ENCODE measurements at places on chromosomes 16 and 17.

DNA sequence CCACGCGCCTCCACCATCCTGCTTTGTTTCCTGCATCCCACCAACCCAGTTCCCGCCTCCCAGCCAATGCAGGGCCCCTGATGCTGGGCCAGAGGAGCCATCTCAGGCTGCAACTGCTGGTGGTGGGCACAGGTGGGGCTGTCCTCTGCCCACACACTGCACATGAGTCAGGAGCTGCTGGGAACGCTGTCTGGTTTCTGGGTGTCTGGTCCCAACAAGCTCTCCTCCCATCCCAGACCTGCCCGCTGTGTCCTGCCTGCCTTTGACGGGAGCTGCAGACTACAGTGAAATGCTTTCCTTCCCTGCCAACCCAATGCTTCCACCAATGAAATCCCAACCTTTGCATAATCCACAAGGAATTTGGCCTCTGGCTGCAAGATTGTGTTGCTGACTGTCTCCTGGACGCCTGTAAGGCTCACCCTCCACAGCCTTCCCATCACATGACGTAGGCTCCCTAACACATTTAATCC, 98.9 kb downstream of the N4BP1 start:
- DNase-seq: no peak

GRCh38 chr16:58020628-58021521, 4.7 kb upstream of the MMP15 start:
- DNase-seq: peak; percentile 22

- DNase-seq: no peak
Observed at GRCh38 chr16:22660441-22661160, 149.9 kb downstream of the NPIPB5 start.

DNA sequence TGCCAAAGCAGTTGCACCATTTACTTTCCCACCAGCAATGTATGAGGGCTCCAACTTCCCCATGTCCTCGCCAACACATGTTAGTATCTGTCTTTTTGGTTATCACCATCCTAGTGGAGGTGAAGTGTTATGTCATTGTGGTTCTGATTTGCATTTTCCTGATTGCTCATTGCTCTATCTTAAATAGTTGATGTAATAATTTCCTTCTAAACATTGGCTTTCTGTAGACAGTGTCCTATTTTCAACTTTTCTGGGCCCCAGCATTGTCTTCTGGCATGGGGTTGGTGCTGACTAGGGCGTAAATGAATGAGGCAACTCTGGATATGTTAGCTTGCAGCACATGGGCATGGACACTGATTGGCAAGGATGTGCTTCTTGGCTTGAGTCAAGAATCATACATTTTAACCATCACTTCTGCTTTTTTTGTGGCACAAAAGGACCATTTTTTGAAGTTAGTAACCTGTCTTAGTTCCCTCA, 25.1 kb downstream of the PLCG2 start:
- DNase-seq: no peak

DNA sequence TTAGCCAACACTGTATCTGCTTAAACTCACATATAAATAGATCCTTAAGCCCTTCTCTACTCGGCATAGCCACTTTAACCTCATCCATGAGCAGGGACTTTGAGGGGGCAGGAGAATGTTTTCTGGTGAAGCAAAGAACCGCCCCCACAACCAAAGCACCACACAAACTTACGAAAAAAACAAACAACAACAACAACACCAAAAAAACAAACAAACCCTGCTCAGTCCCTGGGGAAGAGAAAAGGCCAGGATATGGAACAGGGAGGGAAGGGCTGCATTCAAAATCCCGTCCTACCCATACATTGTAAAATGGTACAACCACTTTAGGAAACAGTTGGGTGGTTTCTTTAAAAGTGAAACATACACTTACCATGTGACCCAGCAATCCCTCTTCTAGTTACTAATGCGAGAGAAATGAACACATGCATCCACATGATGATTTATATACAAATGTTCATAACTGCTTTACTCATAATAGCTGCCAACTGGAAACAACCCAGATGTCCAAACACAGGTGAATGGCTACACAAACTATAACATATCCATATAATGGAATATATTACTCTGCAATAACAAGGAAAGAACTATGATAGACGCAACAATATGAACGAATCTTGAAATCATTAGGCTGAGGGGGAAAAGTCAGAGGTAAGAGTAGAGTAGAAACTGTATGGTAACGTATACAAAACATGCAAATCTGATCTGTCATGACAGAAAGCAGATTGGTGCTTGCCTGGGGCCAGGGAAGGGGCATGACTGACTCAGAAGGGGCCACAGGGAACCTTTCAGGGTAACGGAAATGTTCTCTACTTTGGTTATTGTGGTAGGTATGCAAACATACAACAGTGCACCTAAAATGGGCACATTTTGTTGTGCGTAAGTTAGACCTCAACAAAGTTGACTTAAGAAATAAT, 37.7 kb upstream of the TOB1 start:
- no peak for DNase-seq

- no peak for DNase-seq
Observed at GRCh38 chr17:20273741-20274500, 193.4 kb downstream of the LGALS9B start.

DNA sequence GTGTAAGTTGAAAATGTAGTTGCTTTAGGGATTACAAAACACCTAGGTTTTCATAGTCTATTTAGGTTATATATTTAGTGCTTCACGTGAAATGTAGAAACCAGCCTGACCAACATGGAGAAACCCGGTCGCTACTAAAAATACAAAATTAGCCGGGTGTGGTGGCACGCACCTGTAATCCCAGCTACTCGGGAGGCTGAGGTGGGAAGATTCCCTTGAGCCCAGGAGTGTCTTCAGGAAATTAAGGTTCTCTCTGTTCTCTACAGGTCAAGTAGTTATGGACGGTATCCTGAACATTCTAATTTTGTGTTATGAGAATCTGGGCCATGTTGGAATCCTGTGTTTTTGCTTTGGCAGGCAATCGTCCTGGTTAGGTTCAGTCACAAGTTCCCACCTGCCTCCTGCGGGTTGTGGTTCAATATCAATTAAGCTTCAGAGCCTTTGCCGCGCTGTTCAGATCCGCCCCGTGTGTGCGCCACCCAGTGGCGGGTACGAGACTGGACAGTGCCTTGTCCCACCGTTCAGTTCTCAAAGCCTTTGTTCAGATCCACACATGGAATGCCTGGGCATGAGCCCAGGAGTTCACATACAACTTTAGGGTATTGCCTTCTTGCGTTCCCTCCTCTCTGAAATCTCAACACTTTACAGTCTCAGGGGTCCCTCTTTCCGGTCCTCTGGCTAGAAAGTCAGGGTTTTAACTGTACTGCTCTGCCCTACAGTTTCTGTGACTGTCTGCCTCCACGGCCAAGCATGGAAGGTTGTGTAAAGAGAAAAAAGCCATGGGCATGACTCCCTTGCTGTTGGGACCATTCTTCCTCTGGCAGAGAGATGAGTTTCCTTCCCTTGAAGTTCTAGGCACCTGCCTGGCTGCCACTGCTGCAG, 41.7 kb downstream of the HEATR6 start:
- DNase-seq: peak; percentile 29

All from C1 segment of cervical spinal cord (tissue), 14 donors.